ENCODE measurements at places on chromosomes 3 and 15.

DNA sequence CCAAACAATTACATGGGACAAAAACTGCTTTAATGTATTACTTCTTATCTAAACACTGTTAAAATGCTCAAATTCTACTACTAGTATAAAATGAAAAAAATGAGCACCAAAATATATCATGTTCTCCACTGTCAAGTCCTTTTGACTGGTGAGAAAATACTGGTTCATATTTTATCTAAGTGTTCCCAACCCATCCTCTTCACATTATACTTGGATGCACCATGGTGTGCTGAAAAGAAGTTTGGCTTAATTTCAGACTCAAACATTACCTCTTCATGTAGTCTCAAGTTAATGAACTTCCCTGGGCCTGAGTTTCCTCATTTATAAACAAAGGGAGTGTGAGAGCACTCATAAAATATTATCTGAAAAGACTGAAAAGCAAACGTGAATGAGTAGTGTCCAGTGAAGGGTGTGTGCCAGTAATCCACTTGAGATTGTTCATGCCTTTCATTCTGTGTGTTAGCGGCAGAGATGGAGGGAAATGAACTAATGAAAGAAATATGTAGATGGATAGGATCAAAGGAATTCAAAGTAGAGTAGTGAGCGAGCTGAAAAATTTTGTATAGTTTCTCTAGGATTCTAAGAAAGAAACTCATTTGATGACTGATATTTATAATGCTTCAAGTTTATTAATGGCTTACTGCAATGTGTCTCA, 263.2 kb downstream of the NLGN1 start:
- H3K36me3 ChIP-seq: no peaks in the 10 kb centered on the region
- H3K4me1 ChIP-seq: peaks cover 34% of the 10 kb centered on the region
- DNase-seq: peak; percentile 42
- no peak overlapping the region for H3K27ac ChIP-seq

DNA sequence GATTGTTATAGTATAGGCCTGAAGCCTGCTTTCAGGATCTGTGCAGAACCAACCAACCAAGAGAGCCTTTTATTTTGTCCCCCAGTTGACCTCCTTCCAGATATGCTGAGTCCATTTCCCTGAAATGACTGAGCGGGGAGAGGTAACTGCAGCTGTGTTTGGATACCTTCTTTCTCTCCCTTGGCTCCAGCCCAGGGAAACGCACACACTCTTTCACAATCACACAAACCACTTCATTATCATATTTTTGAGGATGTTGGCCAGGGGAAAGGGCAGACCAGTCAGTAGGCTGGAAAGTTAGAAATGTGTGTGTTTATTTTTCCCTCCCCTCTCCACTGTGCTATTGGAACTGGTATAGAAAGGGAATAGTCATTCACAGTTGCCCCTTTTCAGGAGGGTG, 417.7 kb upstream of the TBL1XR1 start:
- no peaks in the 10 kb centered on the region for H3K27me3 ChIP-seq
- peaks cover 26% of the 10 kb centered on the region for H3K4me1 ChIP-seq
- no peak overlapping the region for H3K27ac ChIP-seq

DNA sequence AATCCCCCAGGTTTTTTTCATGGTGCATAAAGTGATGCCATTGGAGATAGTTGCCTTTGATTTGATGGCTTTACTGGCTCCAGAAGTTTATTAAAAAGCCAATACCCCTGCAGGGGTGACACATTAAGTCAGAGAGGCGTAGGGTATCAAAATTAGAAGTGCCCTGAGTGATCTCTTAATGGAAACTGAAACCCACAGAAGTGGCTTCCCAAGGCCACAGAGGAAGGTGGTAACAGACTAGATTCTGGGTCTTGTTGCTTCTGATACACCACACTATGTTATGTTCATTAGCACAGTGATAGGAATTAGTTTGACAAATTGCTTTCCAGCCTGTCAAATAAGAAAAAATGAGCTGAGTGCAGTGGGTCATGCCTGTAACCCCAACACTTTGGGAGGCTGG, 112.3 kb downstream of the IQCH start:
- no peaks in the 10 kb centered on the region for H3K27me3 ChIP-seq
- H3K27ac ChIP-seq: no peak overlapping the region
- H3K36me3 ChIP-seq: no peaks in the 10 kb centered on the region

DNA sequence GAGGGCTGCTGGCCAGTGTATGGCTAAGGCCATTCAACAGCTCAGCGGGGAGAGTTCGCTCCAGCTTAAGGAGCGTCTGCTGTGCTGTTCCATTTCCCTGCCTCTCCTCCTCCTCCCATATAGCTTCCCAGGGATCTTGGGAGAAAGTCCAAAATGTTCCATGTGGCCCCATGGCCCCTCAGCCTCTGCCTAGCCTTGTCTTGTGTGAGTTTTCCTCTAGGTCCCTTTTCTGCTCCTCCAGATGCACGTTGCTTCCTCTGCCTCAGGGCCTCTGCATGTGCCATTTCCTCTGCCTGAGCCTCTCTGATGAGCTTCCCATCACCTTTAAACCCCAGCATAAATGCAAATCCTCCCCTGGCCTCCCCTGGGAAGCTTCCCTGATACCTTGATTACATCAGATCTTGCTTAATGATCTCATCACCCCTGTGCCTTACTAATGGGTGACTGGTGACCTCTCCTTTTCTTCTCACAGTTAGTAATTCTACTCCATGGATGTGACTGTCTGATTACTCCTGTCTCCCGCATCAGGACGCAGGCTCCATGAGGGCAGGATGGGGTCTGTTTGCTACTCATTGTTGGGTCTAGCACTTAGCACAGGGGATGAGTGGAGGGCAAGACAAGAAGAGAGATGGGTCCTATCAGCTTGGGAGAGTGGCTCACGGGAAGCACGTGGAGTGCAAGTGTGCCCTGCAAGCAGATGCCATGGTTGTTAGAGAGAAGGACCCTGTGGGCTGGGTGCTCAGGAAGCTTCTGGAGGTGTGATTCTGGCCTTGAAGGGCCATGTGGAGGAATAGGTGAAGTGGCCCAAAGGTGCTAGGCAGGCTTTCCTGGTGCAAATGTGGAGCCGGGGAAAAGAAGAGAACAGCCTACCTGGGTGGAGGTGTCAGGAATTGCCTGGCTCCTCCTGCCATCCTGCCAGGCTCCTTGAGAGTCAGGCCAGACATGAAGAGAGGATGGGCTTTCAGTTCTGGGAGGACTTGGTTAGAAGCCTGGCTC, 23.8 kb downstream of the ITGA11 start:
- H3K27ac ChIP-seq: no peak overlapping the region
- H3K27me3 ChIP-seq: no peaks in the 10 kb centered on the region
- no peaks in the 10 kb centered on the region for H3K4me1 ChIP-seq
- H3K4me3 ChIP-seq: no peak overlapping the region
- 0 out of 2 replicates have a peak, but pooled peaks cover 10% of the 10 kb centered on the region for H3K36me3 ChIP-seq

- peak; percentile 43 for DNase-seq
- H3K27me3 ChIP-seq: no peaks in the 10 kb centered on the region
- H3K36me3 ChIP-seq: no peaks in the 10 kb centered on the region
Measured at GRCh38 chr3:56928379-56929068, 126.8 kb upstream of the ARHGEF3 start.

- no peaks in the 10 kb centered on the region for H3K36me3 ChIP-seq
- no peaks in the 10 kb centered on the region for H3K4me1 ChIP-seq
- no peak for DNase-seq
- H3K27me3 ChIP-seq: no peaks in the 10 kb centered on the region
- H3K4me3 ChIP-seq: no peak overlapping the region
Measured at GRCh38 chr3:39521456-39521855, 54.0 kb downstream of the MOBP start.

- no peaks in the 10 kb centered on the region for H3K36me3 ChIP-seq
- H3K4me1 ChIP-seq: no peaks in the 10 kb centered on the region
- no peak for DNase-seq
- no peaks in the 10 kb centered on the region for H3K27me3 ChIP-seq
Measured at GRCh38 chr3:42224178-42224577, 41.8 kb downstream of the CCK start.

Data from GM23248 (cell line).